ENCODE measurements at places on chromosomes 2 and 18.

DNA sequence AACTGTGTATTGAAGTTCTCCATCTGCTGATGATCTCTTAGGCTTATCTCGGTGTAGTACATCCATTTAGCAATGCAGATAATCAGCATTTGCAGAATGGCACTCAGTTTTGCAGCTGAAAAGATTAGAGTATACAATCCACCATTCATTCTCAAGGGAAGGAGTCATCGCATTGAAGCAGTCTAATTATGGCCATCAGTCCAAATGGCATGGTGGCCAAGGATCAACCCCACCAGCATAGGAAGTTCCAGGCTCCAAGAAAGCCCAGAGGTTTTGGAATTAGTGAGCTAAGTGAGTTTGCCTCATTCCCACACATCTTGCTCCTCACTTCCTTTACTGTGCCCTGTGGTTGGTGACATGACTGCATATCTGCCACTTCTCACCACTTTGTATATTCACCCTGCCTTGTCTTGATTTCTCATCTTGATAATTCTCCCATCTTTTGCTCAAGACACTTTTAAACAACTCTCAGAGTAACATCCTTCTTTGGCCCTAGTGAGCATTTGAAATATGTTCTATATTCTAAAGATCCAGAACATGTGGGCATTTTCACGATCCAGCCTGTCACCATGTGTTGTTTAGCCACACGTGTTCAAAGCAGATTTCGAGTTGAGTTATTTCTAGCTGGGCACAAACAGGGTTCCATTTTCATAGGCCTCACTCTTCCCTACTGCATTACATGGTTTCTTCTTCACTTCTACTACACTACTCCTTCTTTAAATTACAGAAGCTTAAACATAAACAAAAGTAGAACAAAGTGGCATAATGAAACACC, 1119.8 kb downstream of the TSN start:
- no peak for DNase-seq

GRCh38 chr2:154912215-154912614, 213.7 kb downstream of the KCNJ3 start:
- no peak for DNase-seq

GRCh38 chr2:64391424-64391823, 62.5 kb upstream of the LGALSL start:
- DNase-seq: no peak

DNA sequence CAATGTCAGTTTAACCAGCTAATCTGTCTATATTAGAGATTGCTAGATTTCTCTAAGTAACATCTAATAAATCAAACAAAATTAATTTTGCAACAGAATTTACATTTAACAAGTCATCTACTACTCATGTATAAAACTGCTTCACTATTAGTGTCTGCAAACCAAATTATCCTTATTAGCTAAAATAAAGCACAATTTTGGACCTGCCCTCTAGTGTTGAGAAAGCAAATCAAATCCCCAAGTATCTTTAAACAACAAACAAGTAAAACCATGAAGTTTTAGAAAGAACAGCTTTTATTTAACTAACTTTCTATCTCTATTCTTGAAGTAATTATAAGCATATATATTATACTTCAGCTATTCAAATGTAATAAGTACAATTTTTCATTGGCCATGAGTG, 113.1 kb upstream of the SP3 start:
- no peak for DNase-seq

- no peak for DNase-seq
Observed at GRCh38 chr2:171592036-171592555, 69.8 kb downstream of the CYBRD1 start.

- peak; percentile 19 for DNase-seq
Observed at GRCh38 chr2:98911376-98912154, 24.5 kb downstream of the CRACDL start.

DNA sequence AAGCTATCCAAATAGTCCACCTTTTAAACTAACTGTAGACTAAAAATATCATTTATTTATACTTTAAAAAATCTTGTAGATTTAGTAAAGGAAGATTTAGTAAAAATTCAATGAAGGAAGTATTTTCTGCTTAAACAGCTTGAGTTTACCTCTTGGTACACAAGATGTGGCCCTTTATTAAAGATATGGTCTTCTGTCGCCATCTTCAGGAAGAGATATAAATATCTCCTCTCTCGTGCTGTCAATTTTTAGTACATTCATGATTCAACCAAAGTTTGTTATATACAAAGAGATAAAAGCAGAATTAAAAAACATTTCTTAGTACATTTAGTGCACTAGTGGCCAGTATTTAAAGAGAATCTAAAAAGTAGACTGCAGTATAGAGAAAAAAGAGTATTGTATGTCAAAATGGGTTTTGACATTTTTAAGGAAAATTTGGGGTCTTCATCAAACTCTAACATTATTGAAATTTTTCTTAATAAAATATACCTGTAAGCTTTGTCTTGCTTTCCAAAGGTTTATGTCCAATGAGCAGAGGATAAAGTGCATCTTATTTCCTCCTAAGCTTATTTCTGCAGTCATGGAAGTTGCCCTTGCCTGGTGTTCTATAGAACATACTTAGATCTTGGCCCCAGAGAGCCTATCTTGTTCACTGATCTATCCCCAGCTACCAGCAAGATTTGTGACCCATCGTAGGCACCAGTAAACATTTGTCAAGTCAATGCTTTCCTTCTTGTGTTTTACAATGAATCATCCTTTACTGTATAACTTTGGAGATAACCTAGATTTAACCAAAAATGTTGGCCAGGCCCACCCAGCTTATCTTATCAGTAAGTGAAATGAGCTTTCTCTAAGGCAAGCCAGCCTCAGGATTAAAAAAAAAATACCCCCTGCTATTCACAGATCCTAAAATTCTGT, 18.5 kb upstream of the EML6 start:
- DNase-seq: no peak

All from effector memory CD8-positive, alpha-beta T cell (primary cell).